Spleen (tissue), 13 donors: ENCODE measurements at places on chromosomes 11 and 22.

DNA sequence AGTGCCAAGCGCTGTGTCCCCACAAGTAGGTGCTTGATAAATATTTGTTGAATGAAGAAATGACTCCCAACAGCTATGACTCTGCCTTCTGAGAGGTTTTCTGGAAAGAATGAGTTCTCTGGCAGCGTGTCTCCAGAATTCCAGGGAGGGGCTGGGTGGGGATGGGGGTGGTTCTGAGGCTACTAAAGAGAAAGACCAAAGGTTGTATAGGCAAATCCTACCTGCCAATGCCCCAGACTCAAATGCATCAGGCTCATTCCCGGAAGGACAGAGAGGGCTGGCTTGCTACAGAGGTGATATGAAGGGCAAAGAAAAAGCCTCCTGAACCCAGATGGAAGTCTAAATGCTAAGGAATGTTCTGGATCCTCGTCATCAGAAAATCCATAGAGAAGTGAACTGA, 1.9 kb downstream of the DUSP18 start:
- peaks cover 6% of the 10 kb centered on the region for H3K27me3 ChIP-seq
- H3K4me1 ChIP-seq, result peaks cover 23% of the 10 kb centered on the region
- no peak overlapping the region for H3K4me3 ChIP-seq
- no peak for DNase-seq
- H3K27ac ChIP-seq, result no peak overlapping the region

DNA sequence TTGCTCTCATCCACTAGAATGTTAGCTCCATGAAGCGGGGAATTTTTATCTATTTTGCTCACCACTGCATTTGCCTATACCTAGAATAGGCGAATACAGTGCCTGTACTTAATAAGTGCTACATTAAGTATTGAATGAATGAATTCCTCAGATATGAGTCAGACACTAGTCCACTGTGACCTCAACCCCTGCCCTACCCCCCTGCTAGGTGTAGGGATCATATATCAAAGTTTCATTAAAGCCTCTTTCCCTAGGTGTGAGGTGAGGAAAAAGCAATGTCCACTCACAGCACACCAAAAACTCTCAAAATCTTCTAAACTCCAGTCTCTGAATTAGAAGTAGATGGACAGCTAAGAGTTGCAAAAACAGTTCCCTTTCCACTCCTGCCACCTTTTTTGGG, 9.8 kb upstream of the PSMA1 start:
- no peaks in the 10 kb centered on the region for H3K27me3 ChIP-seq
- no peaks in the 10 kb centered on the region for H3K4me1 ChIP-seq
- no peak overlapping the region for H3K4me3 ChIP-seq
- H3K36me3 ChIP-seq, result no peaks in the 10 kb centered on the region

DNA sequence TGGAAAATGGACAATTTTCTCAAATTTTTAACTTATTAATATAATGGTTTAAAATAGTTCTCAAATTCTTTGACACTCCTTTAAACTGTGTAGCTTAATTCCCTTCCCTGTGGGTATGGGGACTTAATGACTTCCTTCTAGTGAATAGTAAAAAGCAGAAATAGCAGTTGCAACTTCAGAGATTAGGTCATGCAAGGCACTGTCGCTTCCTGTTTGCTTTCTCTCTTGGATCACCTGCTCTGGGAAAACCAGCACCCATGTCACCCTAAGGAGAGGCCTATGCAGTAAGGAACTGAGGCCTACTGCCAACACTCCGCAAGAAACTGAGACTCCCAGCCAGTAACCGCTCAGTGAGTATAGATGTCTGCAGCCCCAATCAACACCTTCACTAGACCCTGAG, 5.5 kb upstream of the PANX3 start:
- H3K4me1 ChIP-seq, result no peaks in the 10 kb centered on the region
- no peak overlapping the region for H3K27ac ChIP-seq
- DNase-seq, result no peak
- H3K36me3 ChIP-seq, result no peaks in the 10 kb centered on the region
- H3K4me3 ChIP-seq, result no peak overlapping the region
- H3K27me3 ChIP-seq, result no peaks in the 10 kb centered on the region

DNA sequence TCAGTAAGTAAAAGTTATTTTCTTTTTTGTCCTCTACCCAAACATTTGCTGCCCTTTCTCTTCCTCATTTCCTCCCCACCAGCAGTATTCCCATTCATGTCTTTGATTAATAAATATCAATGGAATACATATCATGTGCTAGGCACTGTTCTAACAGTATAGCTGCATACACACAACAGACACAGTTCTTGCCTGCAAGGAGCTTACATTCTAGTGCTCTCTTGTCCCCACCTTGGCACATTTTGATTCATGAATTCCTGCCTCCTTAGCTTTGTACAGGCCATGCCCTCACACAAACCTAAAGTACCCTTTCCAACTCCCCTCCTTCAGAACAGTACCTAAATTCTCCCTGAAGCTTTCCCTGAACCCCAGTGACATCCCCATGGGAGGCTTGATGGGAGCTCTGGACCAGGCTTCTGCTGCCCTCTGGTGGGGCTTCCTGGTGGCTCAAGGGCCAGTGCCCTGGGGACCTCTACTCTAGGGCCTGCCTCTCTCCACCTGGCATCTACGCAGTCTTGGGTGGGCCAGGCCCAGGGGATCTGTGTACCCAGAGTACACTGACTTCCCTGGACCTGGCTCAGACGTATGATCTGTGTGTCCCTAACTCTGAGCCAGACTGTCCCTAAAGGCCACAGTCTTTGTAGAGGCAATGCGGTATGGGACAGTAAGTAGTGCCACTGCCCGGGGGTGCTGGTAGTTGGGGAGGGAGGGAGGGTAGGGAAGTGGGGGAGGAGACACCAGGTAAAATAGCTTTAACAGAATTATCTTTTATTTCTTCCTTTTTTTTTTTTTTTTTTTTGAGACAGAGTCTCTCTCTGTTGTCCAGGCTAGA, 14.1 kb downstream of the RPS13 start:
- DNase-seq, result peak; percentile 81
- no peaks in the 10 kb centered on the region for H3K4me1 ChIP-seq
- no peaks in the 10 kb centered on the region for H3K27me3 ChIP-seq
- H3K36me3 ChIP-seq, result no peaks in the 10 kb centered on the region
- H3K27ac ChIP-seq, result no peak overlapping the region

DNA sequence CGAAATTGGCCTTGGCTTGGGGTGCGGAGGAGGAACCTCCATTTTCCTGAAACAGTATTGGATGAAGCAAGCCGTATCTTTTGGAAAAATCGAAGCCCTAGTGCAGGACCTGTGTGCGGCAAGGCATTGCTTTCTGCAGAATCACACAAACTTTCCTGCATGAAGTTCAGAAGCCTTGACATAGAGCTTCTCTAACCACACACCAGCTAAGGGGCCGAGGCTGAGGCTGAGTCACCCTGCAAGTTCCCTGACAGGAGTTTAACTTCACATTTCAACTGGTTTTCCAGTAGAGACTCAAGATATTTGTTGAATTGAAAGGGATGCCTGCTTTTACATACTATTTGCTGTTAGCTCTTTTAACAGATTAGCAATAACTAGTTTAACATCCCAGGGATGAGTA, 67.8 kb downstream of the TCF20 start:
- H3K27ac ChIP-seq, result peak overlapping the region; percentile 27
- H3K4me1 ChIP-seq, result peaks cover 23% of the 10 kb centered on the region
- no peaks in the 10 kb centered on the region for H3K36me3 ChIP-seq

- no peaks in the 10 kb centered on the region for H3K36me3 ChIP-seq
- no peak overlapping the region for H3K27ac ChIP-seq
- H3K4me1 ChIP-seq, result no peaks in the 10 kb centered on the region
- H3K27me3 ChIP-seq, result peaks cover 12% of the 10 kb centered on the region
- DNase-seq, result peak; percentile 60
Observed at GRCh38 chr11:71305451-71306125, 53.2 kb upstream of the SHANK2 start.

DNA sequence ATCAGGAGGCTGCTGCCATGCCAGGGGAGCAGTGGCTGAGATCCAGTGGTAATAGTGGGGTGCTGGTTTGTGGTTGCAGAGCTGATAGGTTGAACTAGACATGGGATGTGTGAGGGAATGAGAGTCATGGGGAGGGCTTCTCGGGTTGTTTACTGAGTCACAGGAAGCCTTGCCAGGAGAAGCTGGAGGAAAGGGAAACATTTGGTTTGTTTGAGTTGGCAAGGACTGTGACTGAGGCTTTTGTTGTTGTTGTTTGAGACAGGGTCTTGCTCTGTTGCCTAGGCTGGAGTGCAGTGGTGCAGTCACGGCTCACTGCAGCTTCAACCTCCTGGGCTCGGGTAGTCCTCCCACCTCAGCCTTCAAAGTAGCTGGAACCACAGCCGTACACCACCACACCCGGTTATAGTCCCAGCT, 49.3 kb downstream of the CABIN1 start:
- no peak overlapping the region for H3K27ac ChIP-seq
- H3K36me3 ChIP-seq, result peaks cover 99% of the 10 kb centered on the region
- no peaks in the 10 kb centered on the region for H3K4me1 ChIP-seq
- H3K27me3 ChIP-seq, result no peaks in the 10 kb centered on the region

- peaks cover 18% of the 10 kb centered on the region for H3K4me1 ChIP-seq
- no peak overlapping the region for H3K4me3 ChIP-seq
- H3K27me3 ChIP-seq, result no peaks in the 10 kb centered on the region
- DNase-seq, result no peak
Observed at GRCh38 chr11:2297623-2298030, 4.1 kb downstream of the C11orf21 start.

- DNase-seq, result no peak
- H3K36me3 ChIP-seq, result no peaks in the 10 kb centered on the region
- no peaks in the 10 kb centered on the region for H3K4me1 ChIP-seq
- no peak overlapping the region for H3K4me3 ChIP-seq
- H3K27me3 ChIP-seq, result no peaks in the 10 kb centered on the region
Observed at GRCh38 chr11:18264035-18264434, 2.0 kb upstream of the SAA1 start.

GRCh38 chr11:6357222-6357621, 33.1 kb upstream of the SMPD1 start:
- no peak overlapping the region for H3K4me3 ChIP-seq
- H3K27me3 ChIP-seq, result no peaks in the 10 kb centered on the region
- DNase-seq, result no peak
- H3K4me1 ChIP-seq, result no peaks in the 10 kb centered on the region

DNA sequence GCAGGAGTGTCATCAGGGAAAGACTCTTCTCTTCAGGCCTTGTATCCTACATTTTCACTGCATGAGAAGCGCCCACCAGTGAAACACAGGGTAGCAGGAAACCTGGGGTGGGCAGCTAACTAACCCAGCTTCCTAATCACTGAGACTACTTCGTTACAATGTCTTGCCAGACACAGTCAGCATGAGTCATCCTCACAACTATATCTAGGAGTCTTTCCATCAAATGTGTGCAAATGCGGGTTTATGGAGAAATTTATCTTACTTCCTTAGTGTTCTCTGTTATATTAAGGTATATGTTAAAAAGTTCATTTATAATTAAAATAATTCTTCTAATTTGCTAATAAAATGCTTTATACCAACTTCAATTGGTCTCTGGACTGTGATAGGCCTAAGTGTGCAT, 79.9 kb upstream of the RAB1B start:
- H3K4me1 ChIP-seq, result no peaks in the 10 kb centered on the region
- H3K27ac ChIP-seq, result no peak overlapping the region

GRCh38 chr11:115409691-115410220, 94.5 kb downstream of the CADM1 start:
- no peak for DNase-seq
- H3K27ac ChIP-seq, result no peak overlapping the region
- H3K27me3 ChIP-seq, result no peaks in the 10 kb centered on the region
- no peaks in the 10 kb centered on the region for H3K36me3 ChIP-seq
- no peak overlapping the region for H3K4me3 ChIP-seq
- no peaks in the 10 kb centered on the region for H3K4me1 ChIP-seq

DNA sequence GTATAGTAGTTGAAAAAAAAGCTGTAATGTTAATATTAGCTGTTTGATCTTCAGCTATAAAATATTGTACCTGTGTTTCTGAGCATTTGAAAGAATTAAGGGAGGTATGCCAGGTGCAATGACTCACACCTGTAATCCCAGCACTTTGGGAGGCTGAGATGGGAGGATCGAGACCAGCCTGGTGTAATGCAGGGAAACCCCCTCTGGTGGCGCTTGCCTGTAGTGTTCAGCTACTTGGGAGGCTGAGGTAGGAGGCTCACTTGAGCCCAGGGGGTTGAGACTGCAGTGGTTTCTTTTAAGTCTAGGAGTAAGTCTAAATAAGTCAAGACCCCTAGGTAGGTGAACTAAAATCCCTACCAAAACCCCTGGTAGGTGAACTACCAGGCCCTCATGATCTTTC, 37.1 kb downstream of the TAF1D start:
- no peak overlapping the region for H3K4me3 ChIP-seq
- H3K4me1 ChIP-seq, result no peaks in the 10 kb centered on the region
- H3K27me3 ChIP-seq, result no peaks in the 10 kb centered on the region
- no peak overlapping the region for H3K27ac ChIP-seq
- H3K36me3 ChIP-seq, result peaks cover 61% of the 10 kb centered on the region

- H3K27me3 ChIP-seq, result no peaks in the 10 kb centered on the region
- H3K36me3 ChIP-seq, result no peaks in the 10 kb centered on the region
- no peak overlapping the region for H3K4me3 ChIP-seq
- H3K4me1 ChIP-seq, result no peaks in the 10 kb centered on the region
Observed at GRCh38 chr22:26995235-26995634, 337.8 kb downstream of the MIAT start.

- H3K4me1 ChIP-seq, result no peaks in the 10 kb centered on the region
- H3K27me3 ChIP-seq, result no peaks in the 10 kb centered on the region
- no peak for DNase-seq
- no peak overlapping the region for H3K27ac ChIP-seq
Observed at GRCh38 chr11:98289617-98290263, 731.0 kb upstream of the CNTN5 start.

GRCh38 chr11:121696931-121697670, 244.3 kb upstream of the SORL1-AS1 start:
- H3K36me3 ChIP-seq, result no peaks in the 10 kb centered on the region
- no peaks in the 10 kb centered on the region for H3K27me3 ChIP-seq
- H3K4me1 ChIP-seq, result no peaks in the 10 kb centered on the region
- no peak for DNase-seq
- no peak overlapping the region for H3K4me3 ChIP-seq
- no peak overlapping the region for H3K27ac ChIP-seq

DNA sequence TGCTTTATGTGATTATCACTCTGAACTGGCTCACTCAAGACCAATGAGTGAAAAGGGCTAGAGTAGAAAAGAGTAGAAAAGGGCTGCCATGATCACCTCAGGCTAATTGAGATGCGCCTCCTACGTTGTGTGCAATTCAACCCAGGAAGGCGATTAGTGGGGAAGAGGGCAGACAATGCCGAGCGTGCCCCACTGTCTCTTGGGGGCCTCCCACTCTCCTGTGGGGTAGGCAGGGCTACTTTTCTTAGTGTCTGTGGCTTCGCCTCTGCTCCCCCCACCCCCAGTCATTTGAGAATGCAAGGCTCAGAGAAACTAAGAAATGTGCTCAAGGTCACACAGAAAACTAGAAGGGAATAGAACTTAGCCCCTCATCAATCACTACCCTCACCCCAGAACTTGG, 57.7 kb upstream of the RASD2 start:
- H3K27me3 ChIP-seq, result peaks cover 4% of the 10 kb centered on the region
- H3K4me1 ChIP-seq, result peaks cover 18% of the 10 kb centered on the region
- no peaks in the 10 kb centered on the region for H3K36me3 ChIP-seq
- DNase-seq, result no peak

- H3K4me1 ChIP-seq, result no peaks in the 10 kb centered on the region
- DNase-seq, result no peak
- no peaks in the 10 kb centered on the region for H3K27me3 ChIP-seq
- no peak overlapping the region for H3K27ac ChIP-seq
- no peaks in the 10 kb centered on the region for H3K36me3 ChIP-seq
- no peak overlapping the region for H3K4me3 ChIP-seq
Observed at GRCh38 chr11:115471367-115471766, 32.8 kb downstream of the CADM1 start.
